ENCODE measurements at places on chromosomes 5 and 9.

DNA sequence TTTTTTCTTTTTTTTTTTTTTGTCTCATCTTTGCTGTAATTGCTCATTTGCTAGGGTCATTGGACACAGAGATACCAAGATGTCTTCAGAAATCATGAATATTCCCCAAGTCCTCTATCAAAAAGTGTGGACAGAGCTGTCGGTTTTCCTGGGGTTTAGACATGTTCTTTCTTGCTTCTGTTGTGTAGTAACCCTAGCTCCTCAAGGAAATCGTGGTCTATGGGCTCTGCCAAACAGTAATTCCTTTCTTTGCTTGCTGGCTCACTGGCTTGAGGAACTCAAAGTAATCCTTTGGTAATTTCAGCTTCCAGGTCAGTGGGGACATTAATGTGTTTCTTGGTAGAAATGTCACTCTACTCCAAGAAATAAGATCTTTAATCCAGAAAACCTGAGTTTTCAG, 101.7 kb downstream of the TMC1 start:
- DNase-seq, result no peak

- DNase-seq, result no peak
Observed at GRCh38 chr9:128214571-128215490, 11.7 kb downstream of the DNM1 start.

GRCh38 chr5:36730537-36731216, 124.3 kb downstream of the SLC1A3 start:
- no peak for DNase-seq

DNA sequence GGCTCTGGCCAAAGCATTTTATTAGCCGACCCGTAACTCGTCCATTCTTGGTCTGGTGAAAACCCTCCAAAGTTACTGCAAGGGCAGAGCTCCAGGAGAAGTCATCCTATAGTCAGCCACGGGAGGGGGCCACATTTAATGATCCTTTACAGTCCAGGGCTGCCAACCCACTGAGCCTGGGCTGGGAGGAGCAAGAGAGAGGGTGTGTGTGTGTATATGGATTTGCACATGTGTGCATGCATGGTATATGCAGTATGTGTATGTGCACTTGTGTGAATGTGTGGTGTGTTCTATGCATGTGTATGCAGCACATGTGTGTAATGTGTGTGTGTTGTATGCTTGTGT, 4.2 kb upstream of the RASGEF1C start:
- no peak for DNase-seq

DNA sequence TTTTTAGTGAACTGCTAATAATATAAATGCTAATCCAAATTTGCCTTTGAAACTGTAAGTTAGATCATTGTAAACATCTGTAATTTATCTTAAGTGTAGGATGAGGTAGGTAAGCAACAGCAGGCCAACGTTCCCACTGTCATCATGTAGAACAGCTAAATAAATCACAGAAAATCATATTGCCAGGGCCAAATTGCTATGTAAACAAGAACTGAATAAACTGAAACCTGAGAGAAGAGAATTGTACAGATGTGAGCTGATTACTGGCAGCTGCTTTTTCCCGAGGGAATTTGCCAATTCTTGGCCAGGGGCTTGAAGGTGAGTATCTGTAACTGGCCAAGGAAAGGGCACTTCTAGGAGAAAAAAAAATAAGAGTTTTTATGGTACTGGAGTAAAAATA, 97.6 kb downstream of the CDH10 start:
- DNase-seq, result no peak

GRCh38 chr5:40991981-40992559, 79.1 kb downstream of the MROH2B start:
- no peak for DNase-seq

GRCh38 chr5:126189862-126190261, 233.3 kb upstream of the GRAMD2B start:
- no peak for DNase-seq

- DNase-seq, result no peak
Observed at GRCh38 chr5:164360589-164360988, 855.2 kb downstream of the MAT2B start.

Measured in neural crest cell (in vitro differentiated cells).